ENCODE measurements at places on chromosomes 12 and 14. TPM values are rescaled to one million over a fixed set of nuclear protein-coding genes. Genes with fewer than 3 reads are reported as not detected.

The USP44 gene
- 0.44 TPM for total RNA-seq

The SIX1 gene
- 3.7 TPM for total RNA-seq

The GDF11 gene
- total RNA-seq, result 1.7 TPM

The DDIT3 gene
- 564 TPM for total RNA-seq

The GPR84 gene
- not detected for total RNA-seq

All from SJSA1 (cell line).